ENCODE measurements at places on chromosomes 3 and 15. TPM values are rescaled to one million over a fixed set of nuclear protein-coding genes. Genes with fewer than 3 reads are reported as not detected.

Gene FOXB1
- polyA plus RNA-seq = not detected

DNA sequence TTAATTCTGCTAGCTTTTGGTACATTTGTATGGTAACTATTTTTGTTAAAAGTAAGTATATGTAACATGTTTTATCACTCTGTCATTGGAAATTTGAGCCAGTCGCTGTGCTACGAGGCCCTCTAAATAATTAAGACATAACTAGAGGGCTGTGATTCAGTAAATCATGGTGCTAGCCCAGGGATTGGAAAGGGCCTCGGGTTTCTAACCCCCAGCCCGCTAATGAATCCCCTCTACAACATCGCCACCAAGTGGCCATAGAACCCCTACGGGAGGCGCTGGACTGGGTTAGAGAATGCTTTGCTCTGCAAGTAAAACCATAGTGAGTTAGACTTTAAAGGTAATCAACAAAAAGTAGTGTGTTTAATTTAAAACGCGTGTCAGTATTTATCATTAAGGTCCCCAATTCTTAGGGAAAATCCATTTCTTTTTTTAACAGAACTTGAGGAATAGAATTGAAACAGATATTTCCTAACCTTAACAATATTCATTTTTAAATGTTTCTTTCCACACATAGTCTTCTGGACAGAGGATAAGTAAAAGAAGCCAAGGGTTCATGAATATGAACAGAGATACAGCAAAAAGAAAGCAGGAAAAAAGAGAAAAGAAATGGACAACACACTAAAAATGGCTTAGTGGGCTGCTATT lies 744.7 kb downstream of the EPHA3 start:
- H3K36me3 ChIP-seq = no peaks in the 10 kb centered on the region
- H3K4me3 ChIP-seq = no peak overlapping the region
- no peak for DNase-seq

GRCh38 chr15:89051875-89052274 lies 36.4 kb upstream of the ABHD2 start:
- no peak overlapping the region for H3K4me3 ChIP-seq
- no peak for DNase-seq
- H3K4me1 ChIP-seq = no peaks in the 10 kb centered on the region

DNA sequence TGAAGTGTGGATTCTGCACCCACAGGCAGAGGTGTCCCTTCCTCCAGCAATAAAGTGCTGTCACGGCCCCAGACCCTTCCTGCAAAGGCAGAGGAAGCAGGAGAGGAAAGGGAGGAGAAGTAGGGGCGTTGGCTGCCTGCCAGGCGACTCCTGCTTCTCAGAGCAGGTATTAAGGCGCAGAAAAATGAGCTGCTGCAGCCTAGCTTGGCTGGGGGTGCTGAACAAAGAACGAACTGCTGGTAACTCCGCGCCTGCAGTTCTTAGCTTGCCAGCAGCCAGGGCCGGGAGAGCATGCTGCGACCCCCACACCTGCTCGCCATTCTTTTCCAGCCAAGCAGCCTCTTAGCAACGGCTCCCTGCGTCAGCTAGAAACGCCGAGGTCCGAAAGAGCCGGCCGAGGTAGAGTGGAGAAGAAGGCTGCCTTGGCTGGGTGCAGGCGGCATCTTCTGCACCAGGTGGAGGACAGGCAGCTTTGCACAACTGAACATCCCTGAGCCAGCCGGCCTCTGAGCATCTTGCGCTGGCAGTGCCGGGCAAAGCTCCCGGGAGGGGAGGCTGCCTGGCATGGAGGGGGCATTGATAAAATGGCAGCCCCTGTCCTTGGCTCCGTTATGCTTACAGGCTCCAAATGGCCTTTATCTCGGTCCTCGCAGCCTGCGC lies 296.0 kb downstream of the MEX3B start:
- no peak overlapping the region for H3K27ac ChIP-seq
- no peaks in the 10 kb centered on the region for H3K27me3 ChIP-seq
- peaks cover 4% of the 10 kb centered on the region for H3K4me1 ChIP-seq
- DNase-seq = no peak
- no peaks in the 10 kb centered on the region for H3K36me3 ChIP-seq
- H3K4me3 ChIP-seq = no peak overlapping the region

Gene GASK1A
- 0.58 TPM for polyA plus RNA-seq

- H3K27me3 ChIP-seq = no peaks in the 10 kb centered on the region
- no peak overlapping the region for H3K4me3 ChIP-seq
- H3K4me1 ChIP-seq = no peaks in the 10 kb centered on the region
- no peak for DNase-seq
Observed at GRCh38 chr3:164452707-164453106, 625.6 kb downstream of the SI start.

GRCh38 chr3:139430493-139430892 lies 41.0 kb upstream of the COPB2 start:
- no peaks in the 10 kb centered on the region for H3K27me3 ChIP-seq
- peaks cover 15% of the 10 kb centered on the region for H3K4me1 ChIP-seq
- DNase-seq = no peak
- no peaks in the 10 kb centered on the region for H3K36me3 ChIP-seq
- no peak overlapping the region for H3K4me3 ChIP-seq

- peak; percentile 81 for DNase-seq
- no peaks in the 10 kb centered on the region for H3K36me3 ChIP-seq
- H3K4me3 ChIP-seq = no peak overlapping the region
- H3K4me1 ChIP-seq = peaks cover 25% of the 10 kb centered on the region
- H3K27me3 ChIP-seq = no peaks in the 10 kb centered on the region
Observed at GRCh38 chr3:101884776-101885175, 35.5 kb downstream of the NFKBIZ start.

DNA sequence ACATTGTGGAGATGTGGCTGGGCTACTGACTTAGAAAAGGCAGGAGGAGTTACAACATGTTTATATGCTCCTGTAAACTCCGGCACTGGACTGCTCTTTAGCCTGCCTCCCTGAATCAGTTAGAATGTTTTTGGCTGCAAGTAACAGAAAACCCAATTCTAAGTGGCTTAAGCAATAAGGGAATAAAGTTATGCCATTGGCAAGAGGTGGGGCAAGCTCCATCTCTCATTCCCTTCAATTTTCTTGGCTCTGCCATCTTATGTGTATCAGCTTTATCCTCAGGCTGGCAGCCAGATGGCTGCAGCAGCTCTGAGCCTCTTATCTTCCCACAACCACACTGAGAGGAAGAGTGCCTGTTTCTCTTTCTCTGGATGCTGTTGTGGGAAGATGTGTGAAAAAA lies 22.4 kb upstream of the MEIS2 start:
- no peak overlapping the region for H3K27ac ChIP-seq
- H3K4me1 ChIP-seq = no peaks in the 10 kb centered on the region
- DNase-seq = no peak
- no peaks in the 10 kb centered on the region for H3K36me3 ChIP-seq
- no peak overlapping the region for H3K4me3 ChIP-seq

GRCh38 chr3:15471861-15472260 lies 44.5 kb downstream of the EAF1 start:
- DNase-seq = no peak
- no peak overlapping the region for H3K27ac ChIP-seq
- no peak overlapping the region for H3K4me3 ChIP-seq
- H3K4me1 ChIP-seq = no peaks in the 10 kb centered on the region
- H3K36me3 ChIP-seq = no peaks in the 10 kb centered on the region
- H3K27me3 ChIP-seq = no peaks in the 10 kb centered on the region

DNA sequence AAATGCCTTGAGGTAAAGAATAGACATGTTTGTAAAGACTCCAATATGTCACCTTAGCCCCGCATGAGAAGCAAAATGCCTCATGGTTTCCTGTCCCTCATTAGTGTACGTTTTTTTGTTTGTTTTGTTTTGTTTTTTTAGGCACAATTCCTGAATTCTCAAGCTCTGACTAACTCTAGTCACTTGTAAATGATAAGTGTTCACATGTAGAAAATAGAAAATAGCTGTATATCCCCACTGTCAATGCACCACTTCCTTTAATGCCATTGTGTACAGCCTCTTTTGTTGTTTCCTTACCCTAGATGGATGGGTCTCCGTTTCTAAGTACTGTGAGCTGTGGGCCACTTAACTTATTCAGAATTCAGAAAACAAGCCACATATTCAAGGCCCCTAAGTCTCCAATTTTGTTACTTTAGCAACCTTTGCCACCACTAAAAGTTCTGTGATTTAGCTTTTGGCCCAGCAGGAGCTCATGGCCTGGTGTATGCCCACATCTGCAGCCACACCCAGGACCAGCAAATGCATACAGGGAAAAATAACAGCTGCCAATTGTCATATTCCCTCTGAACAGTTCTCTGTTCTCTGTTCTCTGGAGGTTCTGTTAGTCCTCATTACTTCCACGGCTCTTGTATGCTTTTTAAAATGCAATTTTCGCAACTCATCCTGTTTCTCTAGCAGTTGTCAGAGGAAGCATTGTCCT lies 655.5 kb downstream of the GBE1 start:
- no peaks in the 10 kb centered on the region for H3K36me3 ChIP-seq
- no peak overlapping the region for H3K27ac ChIP-seq
- DNase-seq = no peak

Gene GOLGA8J
- not detected for polyA plus RNA-seq

DNA sequence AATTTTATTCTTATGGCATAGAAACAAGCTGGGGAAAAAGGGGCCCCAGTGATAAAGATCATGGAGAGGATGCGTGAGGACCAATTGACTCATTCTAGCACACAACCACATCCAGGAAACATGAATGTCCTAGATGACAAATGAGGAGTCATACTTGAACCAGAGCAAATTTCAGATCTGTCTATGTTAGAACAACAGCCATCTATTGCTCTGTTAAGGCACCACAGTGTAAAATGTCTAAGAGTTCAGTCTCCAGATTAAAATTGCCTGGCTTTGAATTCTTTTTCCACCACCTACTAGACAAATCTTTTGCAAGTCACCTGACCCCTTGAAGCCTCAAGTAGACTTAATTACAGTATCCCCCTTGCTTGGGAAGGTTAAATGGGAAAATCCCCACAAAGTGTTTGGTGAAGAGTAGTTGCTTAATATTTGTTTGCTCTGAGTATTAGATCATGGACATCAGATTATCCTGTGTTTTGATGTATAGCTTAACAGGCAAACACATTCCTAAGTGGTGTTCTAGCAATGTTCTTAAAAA lies 258.7 kb upstream of the TGFBR2 start:
- DNase-seq = peak; percentile 82
- peak overlapping the region; percentile 94 for H3K27ac ChIP-seq
- peaks cover 70% of the 10 kb centered on the region for H3K4me1 ChIP-seq
- no peaks in the 10 kb centered on the region for H3K27me3 ChIP-seq

DNA sequence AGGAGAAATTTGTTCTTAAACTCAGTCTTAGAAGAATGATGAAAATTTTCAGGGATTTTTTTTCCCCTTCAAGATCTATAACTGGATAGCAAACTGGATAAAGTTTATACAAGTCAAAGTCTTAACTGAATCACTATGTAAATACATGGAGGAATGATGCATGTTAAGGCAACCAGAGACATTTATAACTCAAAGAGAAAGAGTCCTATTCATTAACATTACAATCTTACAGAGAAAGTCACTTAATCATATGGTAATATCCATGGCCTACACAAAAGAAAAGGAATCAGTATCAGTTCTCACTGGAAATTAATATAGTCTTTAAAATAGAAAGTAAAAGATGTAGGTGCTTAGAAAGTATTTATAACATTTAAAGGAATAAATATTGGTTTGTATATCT lies 869.1 kb downstream of the TBL1XR1 start:
- DNase-seq = no peak
- no peaks in the 10 kb centered on the region for H3K36me3 ChIP-seq
- H3K27me3 ChIP-seq = no peaks in the 10 kb centered on the region
- no peak overlapping the region for H3K27ac ChIP-seq

GRCh38 chr15:88894348-88894818 lies 961 bp downstream of the HAPLN3 start:
- no peaks in the 10 kb centered on the region for H3K36me3 ChIP-seq
- no peak overlapping the region for H3K27ac ChIP-seq
- peak overlapping the region; percentile 42 for H3K4me3 ChIP-seq
- no peak for DNase-seq

GRCh38 chr3:23815879-23816278 lies 10.1 kb downstream of the UBE2E1 start:
- H3K36me3 ChIP-seq = peaks cover 3% of the 10 kb centered on the region
- no peak for DNase-seq

Gene CNTN6
- polyA plus RNA-seq = not detected

GRCh38 chr3:192883512-192883911 lies 34.1 kb downstream of the MB21D2 start:
- peaks cover 41% of the 10 kb centered on the region for H3K4me1 ChIP-seq
- no peaks in the 10 kb centered on the region for H3K27me3 ChIP-seq
- H3K36me3 ChIP-seq = no peaks in the 10 kb centered on the region

Gene HERC2
- 12.4 TPM for polyA plus RNA-seq

Gene NR2F2
- polyA plus RNA-seq = 27.2 TPM

GRCh38 chr15:49831206-49831965 lies 210.5 kb downstream of the DTWD1 start:
- H3K4me3 ChIP-seq = no peak overlapping the region
- H3K27ac ChIP-seq = no peak overlapping the region
- no peaks in the 10 kb centered on the region for H3K4me1 ChIP-seq
- no peaks in the 10 kb centered on the region for H3K27me3 ChIP-seq
- DNase-seq = no peak
- no peaks in the 10 kb centered on the region for H3K36me3 ChIP-seq

Gene NDN
- polyA plus RNA-seq = 0.75 TPM

Gene MUSTN1
- polyA plus RNA-seq = not detected

Gene CAND2
- 0.09 TPM for polyA plus RNA-seq

Gene GOLGA6A
- not detected for polyA plus RNA-seq

GRCh38 chr3:8290611-8291010 lies 211.0 kb upstream of the LMCD1 start:
- H3K36me3 ChIP-seq = no peaks in the 10 kb centered on the region
- H3K27me3 ChIP-seq = no peaks in the 10 kb centered on the region
- H3K27ac ChIP-seq = no peak overlapping the region
- H3K4me1 ChIP-seq = no peaks in the 10 kb centered on the region

GRCh38 chr3:48466386-48467109 lies 20.0 kb downstream of the ATRIP start:
- H3K27ac ChIP-seq = peak overlapping the region; percentile 98
- no peaks in the 10 kb centered on the region for H3K27me3 ChIP-seq
- H3K4me1 ChIP-seq = peaks cover 34% of the 10 kb centered on the region
- no peak for DNase-seq
- H3K36me3 ChIP-seq = peaks cover 27% of the 10 kb centered on the region

- no peaks in the 10 kb centered on the region for H3K36me3 ChIP-seq
- no peak for DNase-seq
- no peak overlapping the region for H3K27ac ChIP-seq
- H3K4me1 ChIP-seq = no peaks in the 10 kb centered on the region
- no peak overlapping the region for H3K4me3 ChIP-seq
- H3K27me3 ChIP-seq = peaks cover 6% of the 10 kb centered on the region
Observed at GRCh38 chr3:127091376-127091775, 101.6 kb upstream of the PRR23E start.

DNA sequence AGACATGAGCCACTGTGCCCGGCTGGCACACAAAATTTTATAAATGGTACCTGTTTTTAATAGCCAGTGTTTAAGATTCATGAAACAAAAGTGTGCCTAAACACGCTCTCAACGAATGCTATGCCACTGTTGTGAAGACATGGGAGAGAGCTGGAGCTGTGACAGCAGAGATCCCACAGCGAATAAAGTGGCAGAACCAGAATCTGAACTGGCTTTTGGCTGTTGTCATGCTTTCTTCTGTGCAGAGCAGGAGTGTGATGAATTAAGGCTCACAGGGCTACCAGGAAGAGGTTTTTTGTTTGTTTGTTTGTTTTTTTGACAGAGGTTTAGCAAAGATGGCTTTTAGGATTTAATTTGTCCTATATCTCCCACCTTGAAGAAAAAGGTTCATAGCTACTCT lies 14.5 kb downstream of the PTPRG start:
- no peak for DNase-seq
- peaks cover 3% of the 10 kb centered on the region for H3K4me1 ChIP-seq
- H3K36me3 ChIP-seq = no peaks in the 10 kb centered on the region
- H3K4me3 ChIP-seq = no peak overlapping the region

Data from keratinocyte (primary cell).